ENCODE measurements at places on chromosomes 1 and 21. TPM values are rescaled to one million over a fixed set of nuclear protein-coding genes. Genes with fewer than 3 reads are reported as not detected.
A peak's percentile ranks its signal among the peaks of the same experiment; 100 is the strongest.

- no peak for DNase-seq
Observed at GRCh38 chr1:7648761-7649384, 122.2 kb upstream of the VAMP3 start.

DNA sequence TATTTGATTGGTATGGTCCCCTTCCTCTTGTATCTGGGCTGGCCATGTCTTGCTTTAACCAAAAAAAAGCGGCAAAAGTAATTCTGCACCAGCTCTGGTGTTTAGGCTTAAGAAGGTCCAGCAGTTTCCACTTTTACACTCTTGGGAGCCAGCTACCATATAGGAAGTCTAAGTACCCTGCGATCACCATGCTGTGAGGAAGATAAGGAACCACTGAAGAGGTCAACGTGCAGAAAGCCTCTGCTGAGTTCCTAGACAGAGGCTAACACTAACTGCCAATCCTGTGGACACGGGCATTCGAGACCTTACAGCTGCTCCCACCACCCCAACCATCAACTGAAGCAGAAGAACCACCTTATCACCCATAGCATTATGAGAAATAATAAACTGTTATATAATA lies 331.4 kb downstream of the VAV3 start:
- DNase-seq = no peak

DNA sequence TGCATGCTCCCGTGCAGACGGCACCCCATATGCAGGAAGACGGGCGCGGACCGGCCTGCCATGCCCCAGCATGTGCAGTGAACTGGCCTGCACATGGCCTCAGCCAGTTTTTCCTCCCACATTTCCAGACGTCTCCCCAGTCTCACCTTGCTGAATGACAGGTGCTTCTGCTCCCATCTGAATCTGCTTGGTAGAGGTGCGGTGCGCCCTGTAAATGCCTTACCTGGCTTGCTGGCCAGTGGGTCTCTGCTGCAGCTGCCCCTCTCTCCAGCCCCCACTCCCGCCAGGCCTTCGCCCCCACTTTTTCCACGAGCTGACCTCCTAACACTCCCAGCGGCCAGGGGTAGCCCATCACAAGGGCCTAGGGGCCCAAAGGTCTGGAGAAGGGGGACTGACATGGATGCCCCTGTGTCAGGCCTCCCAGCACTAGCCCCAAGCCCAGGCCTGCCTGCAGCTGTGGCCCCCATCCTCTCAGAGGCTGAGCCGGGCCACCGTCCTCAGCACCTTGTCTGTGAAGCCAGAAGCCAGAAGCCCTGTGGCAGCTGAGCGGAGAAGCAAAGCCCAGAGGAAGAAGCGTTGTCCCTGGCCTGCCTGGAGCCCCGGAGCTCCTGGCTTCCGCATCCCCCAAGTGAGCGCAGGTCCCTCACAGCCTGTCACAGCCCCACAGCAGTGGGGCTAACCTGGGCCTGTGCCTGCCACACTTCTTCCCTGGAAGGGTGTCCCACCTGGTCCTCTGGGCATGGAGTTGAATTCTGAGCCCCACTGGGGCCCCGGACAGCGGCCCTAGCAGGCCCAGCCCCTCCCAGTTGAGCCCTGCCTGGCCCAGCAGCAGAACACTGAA lies 3.7 kb upstream of the SLC19A1 start:
- no peak for DNase-seq

- no peak for DNase-seq
Observed at GRCh38 chr1:53385276-53386225, 57.7 kb upstream of the LRP8 start.

- DNase-seq = no peak
Observed at GRCh38 chr1:196059210-196059609, 549.0 kb downstream of the KCNT2 start.

DNA sequence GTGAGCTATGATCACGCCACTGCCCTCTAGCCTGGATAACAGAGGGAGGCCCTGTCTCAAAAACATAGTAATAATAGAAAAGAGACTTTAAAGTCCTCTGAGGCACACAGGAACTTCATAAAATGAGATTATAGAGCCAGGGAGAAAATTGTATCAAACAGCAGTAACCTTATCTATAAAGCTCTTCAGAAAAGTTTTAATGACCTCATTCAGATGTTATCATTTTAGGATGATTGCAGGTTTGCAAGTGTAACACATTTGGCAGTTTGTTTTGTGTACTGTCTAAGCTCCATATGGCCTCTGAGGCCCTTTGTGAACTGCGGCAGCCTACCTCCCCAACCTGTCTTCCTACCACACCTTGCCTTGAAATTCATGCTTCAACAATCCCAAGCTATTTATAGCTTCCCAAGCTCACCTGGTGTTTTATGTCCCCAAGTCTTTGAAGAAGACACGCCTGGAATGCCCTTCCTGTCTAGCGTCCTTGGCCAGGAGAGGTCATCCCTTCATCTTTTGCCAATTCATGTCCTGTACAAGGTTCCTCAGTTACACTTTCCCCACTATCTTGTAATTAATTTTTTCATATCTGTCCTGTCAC lies 8.5 kb upstream of the AKNAD1 start:
- DNase-seq = peak; percentile 46

GRCh38 chr1:61404597-61405376 lies 320.2 kb downstream of the TM2D1 start:
- DNase-seq = no peak

DNA sequence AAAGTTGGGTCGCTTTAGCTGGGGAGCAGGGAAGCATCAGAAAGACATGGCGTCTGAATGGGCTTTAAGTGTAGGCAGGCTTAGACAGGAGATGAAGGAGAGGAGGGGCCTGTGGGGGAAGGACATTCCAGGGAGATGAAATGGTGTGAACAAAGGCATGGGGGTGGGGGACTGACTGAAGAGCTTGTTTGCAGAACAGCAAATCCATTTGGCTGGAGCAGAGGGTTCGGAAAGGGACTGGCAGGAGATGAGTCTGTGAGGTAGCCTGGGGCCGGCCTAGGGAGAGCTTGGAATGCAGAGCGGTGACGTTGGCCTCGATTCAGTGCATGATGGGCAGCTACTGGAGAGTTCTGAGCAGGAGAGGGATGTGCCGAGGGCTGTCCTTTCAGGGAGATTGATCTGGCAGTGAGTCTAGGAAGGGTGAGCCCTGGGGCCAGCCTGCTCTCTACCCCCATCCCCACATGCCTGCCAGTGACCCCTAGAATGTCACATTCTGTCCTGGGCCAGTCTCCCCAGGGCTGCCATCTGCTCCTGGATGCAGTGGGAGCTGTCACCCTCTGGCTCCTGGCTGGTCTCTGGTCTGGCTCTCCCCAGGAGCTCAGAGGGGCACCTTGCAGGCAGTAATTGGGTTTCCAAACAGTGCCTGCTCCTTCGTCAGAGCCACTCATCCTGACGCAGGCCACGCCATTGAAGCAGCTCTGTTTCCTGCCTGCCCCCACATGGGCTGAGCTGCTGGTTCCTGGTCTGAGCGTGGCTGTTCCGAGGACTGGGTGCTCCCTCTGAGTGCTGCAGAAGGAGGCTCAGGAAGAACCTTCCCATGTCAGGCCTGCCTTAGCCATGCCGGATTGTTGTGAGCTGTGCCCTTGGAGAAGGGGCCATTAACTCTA lies 22.3 kb upstream of the TMEM222 start:
- peak; percentile 94 for DNase-seq

DNA sequence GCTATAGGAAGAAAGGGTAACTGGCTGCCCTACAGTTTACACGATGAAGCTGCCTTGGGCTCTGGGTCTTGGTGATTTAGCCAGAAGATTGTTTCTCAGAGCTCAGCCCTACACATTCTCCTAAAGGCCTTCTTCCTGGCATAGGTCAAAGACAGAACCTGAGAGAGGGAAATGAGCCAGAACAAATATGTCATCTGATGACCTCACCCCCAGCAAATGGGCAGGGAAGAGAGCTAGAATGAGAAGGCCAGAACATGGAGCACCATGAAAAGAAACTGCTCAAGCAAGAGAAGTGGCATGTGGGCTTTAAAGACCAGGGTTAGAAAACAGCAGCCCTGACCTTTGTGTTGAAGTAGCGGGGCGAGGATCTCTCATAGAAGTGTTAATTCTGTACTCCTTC lies 5.5 kb upstream of the ILDR2 start:
- DNase-seq = no peak

DNA sequence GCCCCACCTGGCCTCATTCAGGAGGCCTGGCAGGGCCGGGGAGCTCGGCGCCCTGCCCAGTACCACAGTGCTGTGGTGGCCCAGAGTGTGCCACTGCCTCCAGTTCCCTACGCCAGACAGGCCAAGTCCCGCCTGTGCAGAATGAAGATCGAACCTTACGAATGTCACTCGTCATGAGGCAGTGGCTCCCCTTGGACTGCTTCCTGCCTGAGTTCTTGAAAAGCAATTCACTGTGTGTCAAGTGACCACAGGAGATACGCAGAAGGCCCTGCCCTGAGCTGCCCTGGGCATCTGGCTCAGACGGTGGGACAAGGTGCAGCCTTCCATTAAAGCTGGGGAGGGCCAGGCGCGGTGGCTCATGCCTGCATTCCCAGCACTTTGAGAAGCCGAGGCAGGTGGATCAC lies 49.6 kb upstream of the LRP8 start:
- DNase-seq = no peak

- no peak for DNase-seq
Observed at GRCh38 chr1:75811211-75811981, 14.7 kb downstream of the MSH4 start.

- peak; percentile 39 for DNase-seq
Observed at GRCh38 chr1:151621351-151621750, 9.5 kb downstream of the SNX27 start.

- no peak for DNase-seq
Observed at GRCh38 chr1:205672970-205673369, 7.3 kb downstream of the SLC45A3 start.

GRCh38 chr1:57218487-57219079 lies 205.3 kb downstream of the DAB1 start:
- peak; percentile 51 for DNase-seq

DNA sequence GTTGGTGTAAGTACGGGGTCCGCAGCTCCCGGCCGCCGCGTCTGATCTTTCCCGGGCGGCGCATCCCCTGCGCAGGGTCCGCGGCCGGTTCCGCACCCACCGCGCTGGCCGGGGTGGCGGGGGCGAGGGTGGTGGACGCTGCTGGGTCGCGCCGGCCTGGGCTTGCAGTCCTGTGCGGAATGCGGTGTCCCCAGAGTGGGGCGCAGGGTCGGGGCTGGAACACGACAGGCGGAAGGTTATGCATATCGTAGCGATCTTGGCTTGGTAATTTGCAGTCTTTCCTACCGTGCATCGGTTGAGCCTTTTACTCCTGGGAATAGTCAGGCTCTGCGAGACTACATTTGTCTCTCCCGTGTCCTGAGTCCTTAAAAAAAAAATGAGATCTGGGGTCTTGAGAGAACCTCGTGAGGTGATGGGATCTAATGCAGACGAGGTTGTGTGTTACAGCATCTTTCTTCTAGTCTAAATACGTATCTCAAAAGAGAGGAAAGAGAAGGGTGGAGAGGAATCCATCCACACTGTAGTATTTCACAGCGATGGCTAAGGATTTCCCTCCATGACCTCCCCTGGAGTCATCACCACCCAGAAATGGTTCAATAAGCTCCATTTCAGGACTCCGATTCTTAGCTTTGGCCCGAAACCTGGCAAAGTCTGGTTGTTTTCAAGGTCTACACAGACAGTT lies 572 bp downstream of the ATP1B1 start:
- no peak for DNase-seq

DNA sequence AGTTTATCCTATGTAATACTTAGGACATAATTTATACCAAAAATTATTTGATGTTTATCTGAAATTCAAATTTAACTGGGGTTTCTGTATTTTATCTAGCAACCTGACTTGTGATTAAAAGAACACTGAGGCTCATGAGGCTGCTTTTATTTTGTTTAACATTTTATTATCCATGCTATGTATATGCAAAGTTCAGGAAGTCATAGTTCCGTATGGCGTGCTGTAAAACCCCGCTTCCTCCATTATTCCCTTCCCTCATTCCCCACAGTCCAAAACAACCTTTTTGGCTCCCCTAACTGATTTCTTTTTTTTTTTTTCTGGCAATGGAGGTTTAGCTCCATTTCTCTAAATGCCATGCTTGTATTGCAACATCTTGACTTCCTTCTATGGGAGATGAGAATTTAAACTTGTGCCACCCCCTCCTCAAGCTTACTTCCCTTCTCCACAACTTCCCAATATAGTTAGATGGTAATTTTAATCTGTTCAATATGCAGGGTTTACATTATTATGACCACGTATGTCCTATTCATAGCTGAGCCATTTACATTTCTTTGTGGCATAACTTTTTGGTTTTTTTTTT lies 138.0 kb upstream of the DNAH14 start:
- DNase-seq = no peak

GRCh38 chr1:210631399-210631798 lies 302.7 kb downstream of the HHAT start:
- DNase-seq = no peak

DNA sequence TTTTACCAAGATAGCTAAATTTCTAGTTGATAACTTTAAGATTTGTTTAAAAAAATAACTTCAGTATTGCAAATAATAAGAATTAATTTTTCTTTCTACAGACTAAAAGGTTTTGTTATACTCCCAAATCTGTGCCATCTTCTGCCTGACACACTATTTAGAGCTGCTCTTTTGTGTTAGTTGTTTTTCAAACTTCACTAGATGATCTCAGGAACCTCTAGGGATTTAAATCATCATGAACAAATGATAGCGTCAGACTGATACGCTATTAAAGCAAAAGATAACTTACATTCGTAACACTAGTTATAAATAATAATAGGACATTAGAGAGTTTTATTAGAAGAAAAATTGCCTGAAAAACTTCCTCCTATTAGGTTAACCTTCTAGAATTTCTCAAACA lies 243.1 kb upstream of the CXADR start:
- DNase-seq = no peak

DNA sequence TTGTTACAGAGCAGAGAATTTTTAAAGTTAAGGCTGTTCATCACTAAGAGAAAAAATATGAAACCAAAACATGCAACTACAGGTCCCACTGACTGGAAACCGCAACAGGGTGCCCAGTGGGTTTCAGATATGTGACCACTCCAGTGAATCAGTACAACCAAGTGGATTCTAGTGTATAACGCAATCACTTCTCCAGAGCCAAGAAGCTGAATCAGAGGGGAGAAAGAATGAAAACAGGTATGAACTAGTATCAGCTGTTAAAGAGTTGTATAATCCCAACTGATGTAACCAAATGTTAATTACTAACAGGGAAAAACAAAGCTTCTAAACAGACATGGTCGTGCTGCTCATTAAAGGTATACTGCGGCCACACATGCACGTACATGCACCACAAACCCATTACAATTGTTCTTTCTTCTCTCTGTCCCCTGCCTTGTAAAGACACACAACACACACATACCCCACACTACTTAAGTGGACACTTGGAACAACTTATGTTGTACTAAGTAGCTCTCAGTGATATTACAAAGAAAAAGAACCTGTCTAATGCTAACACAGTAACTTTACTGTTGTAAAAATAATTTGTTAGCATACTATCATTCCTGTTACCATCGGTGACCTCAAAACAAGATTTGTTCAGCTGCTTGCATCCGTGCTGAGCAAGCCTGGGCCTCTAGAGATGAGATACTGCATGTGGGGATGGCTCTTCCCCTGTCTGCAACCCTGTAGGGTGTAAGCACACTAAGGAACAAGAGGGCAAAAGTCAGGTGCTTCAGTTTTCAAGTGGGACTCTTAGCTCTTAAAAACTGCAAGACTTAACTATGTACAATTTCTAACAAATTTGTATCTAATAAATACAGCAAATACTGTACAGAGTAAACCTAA lies 74.2 kb downstream of the PTPN14 start:
- no peak for DNase-seq

FCRL3 gene
- not detected for total RNA-seq

GPR37L1 gene
- total RNA-seq = not detected

SYTL1 gene
- 10.6 TPM for total RNA-seq

PTGER3 gene
- 1.4 TPM for total RNA-seq

LY9 gene
- total RNA-seq = not detected

SDCCAG8 gene
- 28.3 TPM for total RNA-seq

S100A1 gene
- 2.7 TPM for total RNA-seq

NHLH1 gene
- 0.13 TPM for total RNA-seq
